ENCODE measurements at places on chromosomes 5 and 9. TPM values are rescaled to one million over a fixed set of nuclear protein-coding genes. Genes with fewer than 3 reads are reported as not detected.

- no peak for DNase-seq
Measured at GRCh38 chr5:137997726-137998213, 35.1 kb downstream of the FAM13B start.

Gene CER1
- total RNA-seq = not detected

Gene LVRN
- 4.7 TPM for total RNA-seq

DNA sequence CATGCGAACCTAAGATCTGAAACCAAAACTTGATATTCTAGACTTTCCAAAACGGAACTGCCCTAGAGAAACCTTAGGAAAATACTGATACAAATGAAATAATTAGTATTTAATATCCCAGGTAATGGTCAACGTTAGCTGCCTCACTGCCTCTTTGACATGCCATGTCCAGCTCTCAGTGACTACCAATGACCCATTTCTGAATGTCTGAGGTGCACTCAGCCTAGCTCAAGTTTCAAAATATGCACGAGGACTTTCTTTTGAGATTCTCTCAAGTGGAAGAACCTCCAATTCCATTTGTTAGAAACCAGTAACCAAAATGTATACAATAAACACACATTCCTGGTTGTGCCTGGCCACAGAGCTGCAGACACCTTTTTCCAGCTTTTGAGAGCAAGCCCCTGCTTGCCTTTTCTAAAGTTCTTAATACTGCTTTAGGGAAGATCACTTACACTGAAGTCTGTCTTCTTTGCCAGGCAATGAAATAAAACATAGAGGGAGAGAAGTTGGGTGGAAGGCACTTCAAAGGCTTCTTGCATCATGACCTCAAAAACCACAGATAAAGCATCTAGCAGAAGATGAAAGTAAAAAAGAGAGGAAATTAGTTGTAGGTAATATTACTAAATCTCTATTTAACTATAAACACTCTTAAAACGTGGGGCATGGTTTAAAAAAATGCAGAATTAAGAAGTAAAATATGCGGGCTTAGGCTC lies 87.9 kb downstream of the MRPS27 start:
- no peak for DNase-seq

Gene SCGB3A2
- not detected for total RNA-seq

Gene ISOC1
- total RNA-seq = 80.9 TPM

Gene NEUROG1
- not detected for total RNA-seq

DNA sequence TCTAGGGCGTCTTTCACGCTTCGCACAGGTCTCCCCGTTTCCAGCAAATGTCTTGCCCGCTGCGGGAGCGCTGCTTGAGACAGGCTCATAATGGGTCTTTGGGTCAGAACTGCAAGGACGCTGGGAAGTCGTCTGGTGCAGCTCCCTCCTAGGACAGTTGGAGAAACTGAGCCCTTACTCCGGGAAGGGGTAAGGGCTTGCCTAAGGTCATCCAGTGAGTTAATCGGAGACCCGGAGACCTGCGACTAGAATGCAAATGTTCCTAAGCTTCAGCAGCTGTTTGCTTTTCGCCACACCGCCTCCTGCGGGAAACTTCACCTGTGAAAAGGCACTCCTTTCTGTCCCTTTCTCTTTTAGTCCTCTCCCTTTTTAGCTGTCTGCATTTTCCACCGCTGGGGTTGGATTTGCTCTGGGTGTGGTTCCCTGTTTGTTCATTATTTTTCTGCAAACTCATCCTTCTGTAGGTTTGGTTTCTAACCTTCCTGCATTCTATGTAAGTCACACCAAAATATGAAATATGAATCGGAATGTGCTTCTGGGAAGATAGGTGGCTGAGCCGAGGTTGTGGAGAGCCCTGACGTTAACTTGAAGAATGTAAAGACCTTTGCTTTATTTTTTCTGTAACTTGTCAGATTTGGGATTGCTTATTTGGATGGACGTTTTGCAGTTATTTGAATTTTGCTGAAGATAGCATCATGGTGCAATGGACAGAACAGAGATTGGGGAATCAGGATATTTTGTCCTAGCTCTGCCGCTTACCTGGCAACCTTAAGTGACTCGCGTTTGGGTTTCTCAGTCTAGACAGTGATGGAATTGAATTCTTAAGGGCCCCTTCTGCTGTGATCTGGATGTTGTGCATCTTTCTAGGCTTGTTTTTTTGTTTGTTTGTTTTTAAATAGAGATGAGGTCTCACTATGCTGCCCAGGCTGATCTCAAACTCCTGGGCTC lies 909 bp downstream of the SLC36A1 start:
- DNase-seq = no peak

DNA sequence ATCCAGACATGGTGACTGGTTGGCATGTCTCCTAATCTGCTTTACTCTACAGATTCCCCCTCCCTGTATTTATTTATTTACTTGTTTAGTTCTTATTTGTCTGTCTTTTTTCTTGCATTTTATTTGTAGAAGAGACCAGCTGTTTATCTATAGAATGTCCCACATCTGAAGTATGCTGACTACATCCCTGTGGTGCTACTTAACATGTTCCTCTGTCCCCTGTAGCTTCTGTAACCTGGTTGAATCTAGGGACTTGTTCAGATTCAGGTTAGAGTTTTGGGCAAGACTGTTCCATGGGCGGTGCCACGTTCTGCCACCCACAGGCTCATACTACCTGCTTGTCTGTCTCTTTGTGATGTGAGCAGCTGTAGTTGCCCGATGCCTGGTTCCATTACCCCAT lies 23.5 kb downstream of the DUSP1 start:
- no peak for DNase-seq

GRCh38 chr5:68381909-68382308 lies 166.4 kb downstream of the PIK3R1 start:
- peak; percentile 91 for DNase-seq

Gene CENPP
- total RNA-seq = 1.0 TPM

DNA sequence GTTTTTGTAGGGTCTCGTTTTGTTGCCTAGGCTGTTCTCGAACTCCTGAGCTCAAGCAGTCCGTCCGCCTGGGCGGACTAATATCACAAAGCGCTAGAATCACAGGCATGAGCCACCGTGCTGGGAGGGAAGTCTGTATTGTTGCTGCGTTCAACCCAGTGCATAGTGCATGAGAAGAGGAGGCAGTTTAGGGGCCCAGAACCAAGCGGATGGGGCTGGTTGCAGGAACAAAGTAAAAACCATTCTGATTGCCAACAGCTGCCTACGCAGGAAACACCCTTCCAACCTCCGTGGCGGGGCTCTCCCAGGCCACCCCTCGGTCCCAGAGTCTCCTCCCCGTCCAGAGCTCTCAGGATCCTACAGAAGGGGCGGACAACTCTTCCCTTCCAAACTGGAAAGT lies 87.1 kb downstream of the ANXA2R start:
- no peak for DNase-seq

DNA sequence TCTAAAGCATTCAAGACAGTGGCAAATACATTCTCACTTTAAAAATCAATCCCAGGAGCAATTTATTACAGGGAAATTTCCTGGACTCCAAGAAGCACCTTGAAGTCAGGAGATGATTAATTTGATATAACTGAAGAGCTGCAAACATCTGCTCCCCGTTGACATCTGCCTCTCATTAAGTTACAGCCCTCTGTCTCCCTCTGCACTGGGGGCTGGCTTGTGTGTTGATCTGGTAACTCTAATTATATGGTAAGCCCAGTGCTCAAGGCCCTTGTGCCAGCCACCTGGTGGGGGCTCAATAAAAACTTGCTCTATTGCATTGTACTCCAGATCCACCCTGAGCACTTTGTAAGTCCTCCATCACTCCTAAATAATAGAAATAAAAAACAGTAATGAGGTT lies 131.1 kb upstream of the ZNF462 start:
- DNase-seq = no peak
